ENCODE measurements at places on chromosomes 6 and 20.

DNA sequence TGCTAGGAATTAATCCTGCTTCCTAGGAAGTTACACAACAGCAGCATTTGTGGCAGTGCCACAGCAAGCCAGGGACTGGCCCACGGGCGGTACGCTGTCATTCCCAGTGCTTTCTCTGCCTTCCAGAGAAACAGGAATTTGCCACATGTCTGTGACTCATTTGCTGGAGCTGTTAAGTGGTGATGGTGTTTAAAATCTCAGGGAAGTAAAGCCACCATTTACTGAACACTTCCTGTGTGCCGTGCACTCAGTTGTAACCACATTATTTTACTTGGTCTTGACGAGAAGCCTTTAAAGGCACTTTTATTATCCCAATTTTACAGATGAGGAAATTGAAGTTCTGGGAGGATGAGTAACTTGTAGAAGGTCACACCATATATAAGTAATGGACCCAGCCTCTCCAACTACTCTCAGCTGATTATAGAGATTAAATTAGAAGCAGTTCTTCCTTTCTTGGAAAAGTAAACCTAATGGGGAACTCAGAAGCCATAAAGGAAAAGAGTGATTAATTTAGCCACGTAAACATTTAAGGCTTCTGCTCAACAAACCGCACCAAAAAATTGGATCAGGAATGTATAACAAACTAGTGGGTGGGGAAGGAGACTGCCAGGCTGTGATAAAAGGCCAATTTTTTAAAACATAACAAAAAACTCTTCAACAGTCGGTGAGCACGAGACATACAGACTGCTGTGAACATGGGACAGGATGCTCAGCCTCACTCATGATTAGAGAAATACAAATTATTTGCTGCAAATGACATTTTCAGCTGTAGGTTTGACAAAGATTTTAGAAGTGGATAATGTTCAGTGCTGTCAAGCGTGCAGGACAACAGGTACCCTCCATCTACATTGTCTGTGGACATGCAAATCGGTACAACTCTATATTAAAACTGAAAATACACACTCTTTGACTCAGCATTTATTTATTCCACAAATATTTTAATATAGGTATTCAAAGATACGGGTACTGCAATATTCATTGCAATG, 311.2 kb downstream of the NRN1 start:
- peak; percentile 96 for DNase-seq

- no peak for DNase-seq
Measured at GRCh38 chr6:14172562-14172961, 55.0 kb downstream of the CD83 start.

DNA sequence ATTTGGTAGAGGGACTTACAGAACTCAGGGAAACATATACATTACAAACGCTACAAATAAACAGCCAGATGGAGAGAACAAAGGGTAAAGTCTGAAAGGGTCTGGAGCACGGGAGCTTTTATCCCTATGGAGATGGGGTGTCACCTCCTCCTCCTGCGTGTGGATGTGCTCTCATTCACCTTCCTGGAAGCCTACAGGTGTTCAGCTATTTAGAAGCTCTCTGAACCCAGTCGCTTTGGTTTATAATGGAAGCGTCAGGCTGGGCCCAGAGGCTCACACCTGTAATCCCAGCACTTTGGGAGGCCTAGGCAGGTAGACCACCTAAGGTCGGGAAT, 17.7 kb upstream of the ITCH start:
- DNase-seq = no peak

DNA sequence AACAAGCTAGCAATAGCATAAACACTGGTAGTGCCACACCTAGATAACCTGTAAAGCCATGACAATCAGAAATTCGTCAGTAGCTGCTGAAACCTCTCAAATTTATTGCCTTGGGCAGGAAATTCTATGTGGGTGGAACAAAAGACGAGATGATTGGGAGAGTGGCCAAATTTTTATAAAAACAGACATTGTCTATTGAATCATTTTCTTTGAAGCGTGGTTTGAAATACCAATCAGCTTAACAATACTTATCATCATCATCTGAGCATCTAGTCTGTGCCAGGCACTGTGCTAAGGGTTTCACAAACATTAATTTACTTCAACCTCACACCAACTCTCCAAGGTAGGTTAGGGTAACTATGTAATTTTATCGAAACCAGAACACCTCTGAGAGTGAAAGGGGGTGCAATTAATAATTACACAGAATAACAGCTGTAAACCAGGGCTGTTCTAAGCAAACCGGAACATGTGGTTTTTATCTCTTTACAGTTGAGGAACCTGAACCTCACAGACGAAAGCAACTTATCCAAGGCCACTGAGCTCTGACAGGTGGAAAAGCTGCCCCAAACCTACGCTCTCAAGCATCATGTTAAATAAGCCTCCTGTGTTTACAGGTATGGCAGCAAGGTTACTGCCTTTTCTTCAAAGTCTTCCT, 43.4 kb downstream of the NHSL1 start:
- DNase-seq = peak; percentile 40

- no peak for DNase-seq
Measured at GRCh38 chr20:1075616-1076015, 42.8 kb upstream of the PSMF1 start.

- DNase-seq = no peak
Measured at GRCh38 chr6:4478098-4478497, 298.1 kb upstream of the CDYL start.

- DNase-seq = no peak
Measured at GRCh38 chr6:35735452-35735851, 1.4 kb upstream of the ARMC12 start.

- DNase-seq = no peak
Measured at GRCh38 chr6:39850736-39851297, 58.6 kb downstream of the DAAM2 start.

DNA sequence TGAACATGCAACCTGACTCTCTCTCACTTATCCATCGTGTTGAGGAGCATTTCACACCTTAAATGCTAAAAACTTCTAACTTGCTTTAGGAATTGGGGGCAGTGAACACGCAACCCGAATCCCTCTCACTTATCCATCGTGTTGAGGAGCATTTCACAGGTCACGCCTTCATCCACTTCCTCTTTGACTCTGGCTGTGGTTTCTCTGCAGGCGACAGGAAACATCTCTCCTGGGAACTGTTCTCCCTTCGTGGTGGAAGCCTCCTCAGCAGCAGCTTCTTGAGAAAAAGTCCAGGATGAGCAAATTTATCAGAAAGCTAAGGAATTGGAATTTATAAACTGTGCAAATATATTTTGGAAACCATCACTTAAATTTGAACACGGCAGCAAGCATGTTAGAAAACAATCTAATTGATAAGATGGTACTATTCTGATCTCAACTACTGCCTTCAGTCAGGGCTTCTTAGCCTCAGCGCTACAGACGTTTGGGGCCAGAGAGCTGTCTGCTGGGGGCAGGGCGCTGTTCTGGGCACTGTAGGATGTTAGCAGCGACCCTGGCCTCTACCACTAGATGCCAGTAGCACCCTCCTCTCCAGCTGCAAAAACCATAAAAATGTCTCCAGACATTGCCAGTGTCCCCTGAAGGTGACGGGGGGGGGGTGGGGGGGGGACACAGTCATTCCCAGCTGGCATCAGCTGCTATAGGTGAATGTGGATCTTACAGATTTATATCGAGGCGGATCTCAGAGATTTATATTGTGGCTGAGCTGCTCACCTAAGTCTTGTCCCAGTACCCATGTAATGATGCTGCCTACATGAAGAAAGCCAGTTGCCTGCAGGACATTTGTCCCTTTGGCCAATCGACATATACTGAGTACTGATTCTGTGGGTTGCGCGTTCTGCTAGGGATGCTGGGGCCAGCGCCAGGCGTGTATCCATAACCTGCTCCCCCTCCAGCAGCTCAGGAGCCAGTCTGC, 26.2 kb downstream of the CTCFL start:
- DNase-seq = peak; percentile 18

- DNase-seq = no peak
Measured at GRCh38 chr6:88494401-88495140, 328.4 kb upstream of the CNR1 start.

GRCh38 chr6:52230685-52231084, 13.6 kb downstream of the IL17F start:
- no peak for DNase-seq

DNA sequence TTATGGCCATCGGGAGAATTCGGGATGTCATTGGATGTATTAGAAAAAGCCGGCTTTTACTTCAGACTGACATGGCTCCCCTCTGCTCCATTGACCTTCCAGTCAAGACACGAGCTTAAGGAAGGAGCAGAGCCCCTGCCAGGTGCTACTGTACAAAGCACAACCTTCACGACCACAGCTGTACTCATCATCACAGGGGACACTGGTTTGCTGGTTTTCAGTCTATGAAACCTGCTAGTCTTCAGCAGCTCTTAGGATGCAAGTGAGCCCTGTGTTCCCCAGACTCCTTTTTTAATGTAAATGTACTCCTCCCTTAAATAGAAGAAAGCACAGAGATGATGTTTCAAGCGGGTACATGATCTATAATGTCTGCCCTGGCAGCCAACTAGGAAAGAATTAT, 1.9 kb upstream of the TRAPPC3L start:
- no peak for DNase-seq

DNA sequence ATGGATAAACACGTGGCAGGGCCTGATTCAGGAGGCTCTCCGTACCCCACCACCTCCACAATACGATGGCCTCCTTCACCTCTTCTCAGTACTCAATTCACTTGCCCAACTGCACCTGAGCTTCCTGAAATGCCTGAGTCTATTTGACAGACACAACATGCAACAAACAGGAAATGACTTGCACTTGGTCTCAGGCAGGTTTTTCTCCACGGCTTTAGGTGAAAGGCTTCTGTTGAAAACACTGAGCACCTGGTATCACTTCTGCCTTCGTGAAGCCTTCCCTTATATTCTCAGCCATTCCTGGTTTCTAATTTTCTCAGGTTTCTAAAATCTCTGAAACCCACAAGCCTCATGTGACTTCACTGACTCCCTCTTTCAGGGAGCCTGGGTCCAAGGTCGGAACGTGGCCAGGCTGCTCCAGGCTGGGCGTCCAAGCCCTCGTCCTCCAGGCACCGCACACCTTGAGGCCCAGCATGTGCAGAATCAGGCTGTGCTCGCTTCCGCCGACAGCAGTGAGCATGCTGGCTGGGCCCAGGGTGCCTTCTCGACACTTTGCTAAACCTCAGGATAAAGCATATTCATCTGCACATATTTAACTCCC, 34.7 kb downstream of the TAF4 start:
- no peak for DNase-seq

DNA sequence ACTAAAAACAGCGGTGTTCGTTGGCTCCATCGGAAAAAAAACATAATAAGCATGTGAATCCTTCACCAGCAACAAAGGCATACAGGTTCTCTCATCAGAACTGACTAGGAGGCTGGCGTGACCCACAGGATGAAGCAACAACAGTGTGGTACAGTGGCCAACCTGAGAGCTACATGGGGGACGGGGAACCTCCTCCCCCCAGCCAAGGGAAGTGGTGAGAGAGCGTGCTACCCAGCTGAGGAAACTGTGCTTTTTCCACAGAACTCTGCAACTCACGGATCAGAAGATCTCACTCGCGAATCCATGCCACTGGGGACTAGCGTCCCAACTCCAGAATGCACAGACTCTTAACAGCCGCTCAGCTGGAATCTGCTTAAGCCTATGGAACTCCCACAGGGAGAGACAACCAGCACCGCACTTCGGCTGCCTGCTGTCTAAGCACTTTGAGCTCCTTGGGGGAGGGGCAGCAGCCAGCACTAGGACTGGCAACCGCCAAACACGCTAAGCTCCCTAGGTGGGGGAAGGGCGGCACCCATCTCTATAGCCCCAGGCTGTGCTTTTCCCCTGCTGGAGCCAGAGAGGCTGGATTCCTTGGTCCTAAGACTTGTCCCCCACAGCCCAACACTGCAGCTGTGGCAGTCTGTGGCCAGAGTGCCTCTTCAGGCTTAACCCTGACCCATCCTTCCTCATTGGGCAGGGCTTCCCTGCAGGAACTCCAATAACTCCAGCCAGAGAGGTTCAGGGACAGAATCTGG, 538.3 kb upstream of the BTBD3 start:
- peak; percentile 50 for DNase-seq

GRCh38 chr6:32462609-32463008, 22.9 kb downstream of the HLA-DRA start:
- DNase-seq = no peak

DNA sequence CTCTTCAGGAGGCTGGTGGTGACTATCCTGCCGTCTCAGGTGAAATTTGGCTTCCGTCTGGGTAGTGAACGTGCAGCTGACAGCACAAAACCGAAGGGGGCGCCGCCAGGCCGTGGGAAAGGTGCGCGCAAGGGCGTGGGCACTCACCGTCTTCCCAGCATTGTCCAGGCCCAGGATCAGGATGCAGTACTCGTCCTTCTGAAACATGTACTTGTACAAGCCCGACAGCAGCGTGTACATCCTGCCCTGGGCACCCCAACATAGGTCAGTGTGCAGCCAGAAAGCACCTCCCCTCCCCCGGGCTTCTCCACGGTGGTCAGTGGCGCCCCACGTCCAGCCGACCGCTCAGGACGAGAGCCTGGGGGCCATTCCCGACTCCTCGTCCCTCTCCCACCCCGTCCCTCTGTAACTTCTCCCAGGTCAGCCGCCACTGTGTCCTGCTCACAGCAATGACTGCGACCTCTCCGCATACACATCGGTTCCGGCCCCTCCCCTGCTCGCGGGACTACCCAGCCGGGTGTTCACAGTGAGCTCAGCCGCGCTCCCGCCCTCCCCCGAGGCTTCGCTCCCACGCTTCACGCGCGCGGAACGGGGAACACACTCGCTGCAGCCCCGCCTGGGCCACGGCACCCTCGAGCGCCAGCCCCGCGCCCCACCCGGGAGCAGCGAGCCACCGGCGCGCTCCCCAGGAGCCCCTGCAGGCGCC, 771 bp downstream of the ARFRP1 start:
- DNase-seq = no peak

- DNase-seq = peak; percentile 64
Measured at GRCh38 chr6:20350215-20350614, 51.5 kb upstream of the E2F3 start.

GRCh38 chr20:44083220-44083933, 103.6 kb downstream of the JPH2 start:
- DNase-seq = peak; percentile 75

DNA sequence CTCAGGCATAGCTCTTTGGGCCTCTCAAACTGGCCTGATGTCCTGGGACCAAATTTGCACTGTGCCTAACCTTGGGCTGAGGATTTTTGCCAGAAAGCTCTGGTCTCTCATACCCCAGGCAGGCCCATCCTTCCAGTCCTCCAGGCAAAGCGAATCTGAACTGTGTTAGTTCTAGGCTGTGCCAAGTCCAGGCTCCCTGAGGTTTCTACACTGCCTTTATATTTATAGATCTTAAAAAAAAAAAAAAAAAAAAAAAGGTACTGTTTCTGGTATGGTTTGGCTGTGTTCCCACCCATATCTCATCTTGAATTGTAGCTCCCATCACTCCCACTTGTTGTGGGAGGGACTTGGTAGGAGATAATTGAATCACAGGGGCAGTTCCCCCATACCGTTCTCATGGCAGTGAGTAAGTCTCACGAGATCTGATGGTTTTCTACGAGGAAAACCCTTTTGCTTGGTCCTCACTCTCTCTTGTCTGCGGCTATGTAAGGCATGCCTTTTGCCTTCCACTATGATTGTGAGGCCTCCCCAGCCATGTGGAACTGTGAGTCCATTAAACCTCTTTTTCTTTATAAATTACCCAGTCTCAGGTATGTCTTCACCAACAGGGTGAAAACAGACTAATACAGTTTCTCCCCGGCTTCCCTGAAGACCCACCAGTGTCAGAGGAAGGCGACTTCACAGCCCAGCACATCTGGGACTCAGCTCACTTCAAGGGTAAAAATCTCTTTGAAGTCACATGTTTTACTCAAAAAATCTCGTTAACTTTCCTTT, 39.0 kb upstream of the TBXT start:
- DNase-seq = no peak

- DNase-seq = no peak
Measured at GRCh38 chr6:35977308-35977707, 47.1 kb downstream of the SLC26A8 start.

All from fibroblast of skin of right quadriceps (primary cell).